ENCODE measurements at places on chromosomes 1 and 21.

DNA sequence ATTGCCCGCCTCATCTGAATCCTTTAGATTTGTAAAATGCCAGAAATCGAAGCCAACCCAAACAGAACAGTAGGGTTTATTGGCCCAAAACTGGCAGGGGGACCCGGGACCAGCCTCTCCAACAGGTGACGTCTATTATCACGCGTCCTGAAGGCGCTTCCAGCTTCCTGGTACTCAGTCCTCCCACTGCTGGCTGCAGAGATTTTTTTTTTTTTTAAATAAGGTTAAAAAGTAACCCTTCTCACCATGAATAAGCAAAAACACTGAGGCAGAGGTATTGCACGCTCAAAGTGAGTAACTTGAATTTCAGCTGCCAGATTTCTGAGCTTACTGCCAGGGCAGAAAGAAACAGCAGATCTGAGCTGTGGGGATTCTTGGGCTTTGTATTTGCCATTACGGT is 54.4 kb upstream of the GCLM start:
- DNase-seq, result no peak

DNA sequence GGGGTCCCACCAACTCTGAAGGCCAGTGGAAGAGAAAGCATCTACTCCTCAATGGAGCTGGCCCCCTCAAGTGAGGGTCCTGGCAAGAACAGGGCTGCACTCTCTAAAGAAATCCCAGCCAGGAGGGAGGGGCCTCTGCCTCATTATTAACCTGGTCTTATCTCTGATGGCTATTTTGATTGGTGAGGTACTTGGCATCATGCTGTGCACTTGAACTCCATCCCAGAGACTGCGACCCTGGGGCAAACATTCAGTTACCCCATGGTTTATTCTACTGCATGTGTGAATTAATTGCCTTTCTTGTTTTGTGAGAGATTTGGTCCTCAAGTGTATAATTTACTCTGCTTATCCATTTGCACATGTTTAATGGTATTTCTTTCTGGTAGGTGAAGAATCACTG is 55.0 kb upstream of the ETV3 start:
- no peak for DNase-seq

- DNase-seq, result no peak
Measured at GRCh38 chr21:16644685-16645084, 868.2 kb upstream of the CXADR start.

GRCh38 chr1:38077523-38078147 is 31.0 kb upstream of the POU3F1 start:
- peak; percentile 92 for DNase-seq

GRCh38 chr21:31913182-31913608 is 40.4 kb downstream of the HUNK start:
- DNase-seq, result peak; percentile 45

DNA sequence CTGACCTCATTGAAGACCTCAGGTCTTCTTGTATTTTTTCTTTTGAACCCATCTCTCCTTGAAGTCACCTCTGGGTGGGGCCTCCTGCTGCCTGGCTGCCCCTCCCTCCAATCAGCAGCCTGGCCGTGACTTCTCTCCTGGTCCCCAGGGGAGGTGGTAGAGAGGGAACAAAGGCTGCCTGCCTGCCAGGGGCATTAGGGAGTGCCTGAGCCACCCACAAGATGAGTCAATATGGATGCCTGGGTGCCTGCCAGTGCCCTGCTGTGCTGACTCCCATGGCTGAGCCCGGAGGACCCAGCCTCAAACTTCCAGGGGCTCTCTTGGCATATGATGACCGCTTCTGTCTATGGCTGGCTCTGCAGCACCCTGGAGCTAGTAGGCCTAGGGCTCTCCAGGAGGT is 5.3 kb upstream of the CDCP2 start:
- DNase-seq, result no peak

DNA sequence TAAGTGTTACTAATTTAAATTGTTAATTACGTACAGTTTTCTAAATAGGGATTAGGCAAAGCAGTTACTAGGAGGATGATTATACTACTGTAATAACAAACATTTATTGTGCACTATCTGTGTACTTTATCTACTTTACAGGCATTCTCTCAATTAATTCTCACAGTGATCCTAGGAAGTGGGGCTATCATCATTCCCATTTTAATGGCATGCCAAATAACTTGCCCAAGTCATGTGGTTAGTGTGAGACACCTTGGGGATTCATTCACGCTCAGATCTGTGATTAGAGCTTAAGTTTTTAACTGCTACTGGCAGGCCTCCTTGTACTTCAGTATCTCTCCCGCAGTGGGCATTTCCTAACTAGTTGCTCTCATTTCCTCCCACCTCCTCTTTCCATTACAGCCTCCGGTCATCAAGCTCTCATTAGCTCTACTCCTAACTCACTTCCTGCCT is 11.5 kb downstream of the PHLDA3 start:
- DNase-seq, result no peak

DNA sequence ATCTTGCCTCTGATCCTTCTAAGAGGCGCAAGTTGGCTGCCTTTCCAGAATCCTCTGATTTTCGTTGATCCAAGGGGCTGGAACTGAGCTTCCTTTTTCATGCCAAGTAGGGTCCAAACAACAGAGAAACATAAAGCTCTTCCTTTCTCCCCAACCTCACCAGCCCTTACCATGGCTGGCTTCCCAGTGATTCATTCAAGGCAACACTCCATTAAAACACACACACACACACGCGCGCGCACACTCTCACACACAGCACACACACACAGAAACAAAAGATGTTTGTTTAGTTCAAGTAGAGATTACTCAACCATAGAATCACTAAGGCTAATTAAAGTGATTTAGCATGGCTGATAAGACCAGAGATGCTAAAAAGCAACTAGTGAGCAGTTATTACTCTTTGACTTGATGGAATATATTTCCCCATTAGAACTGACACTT is 13.0 kb upstream of the GUCA2A start:
- DNase-seq, result no peak

GRCh38 chr1:36778740-36779139 is 255.6 kb downstream of the GRIK3 start:
- no peak for DNase-seq

DNA sequence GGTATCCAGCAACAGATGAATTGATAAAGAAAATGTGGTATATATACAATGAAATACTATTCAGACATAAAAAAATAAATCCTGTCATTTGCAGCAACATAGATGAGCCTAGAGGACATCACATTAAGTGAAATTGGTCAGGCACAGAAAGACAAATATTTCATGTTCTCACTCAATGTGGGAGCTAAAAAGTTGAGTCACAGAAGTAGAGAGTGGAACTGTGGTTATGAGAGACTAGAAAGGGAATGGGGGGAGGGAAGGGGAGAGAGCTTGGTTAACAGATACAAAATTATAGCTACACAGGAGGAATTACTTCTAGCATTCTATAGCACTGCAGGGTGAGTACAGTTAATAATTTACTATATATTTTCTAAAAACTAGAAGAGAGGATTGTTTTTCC is 37.1 kb upstream of the SERPINC1 start:
- no peak for DNase-seq
